ENCODE measurements at places on chromosomes 16 and 17.

- no peak for DNase-seq
Observed at GRCh38 chr17:57096472-57097202, 11.6 kb downstream of the AKAP1 start.

GRCh38 chr16:12186774-12187335 is 210.3 kb downstream of the SNX29 start:
- DNase-seq: no peak

GRCh38 chr17:8785547-8786413 is 13.4 kb downstream of the MFSD6L start:
- DNase-seq: no peak

- no peak for DNase-seq
Observed at GRCh38 chr16:19929062-19929511, 44.4 kb upstream of the GPRC5B start.

DNA sequence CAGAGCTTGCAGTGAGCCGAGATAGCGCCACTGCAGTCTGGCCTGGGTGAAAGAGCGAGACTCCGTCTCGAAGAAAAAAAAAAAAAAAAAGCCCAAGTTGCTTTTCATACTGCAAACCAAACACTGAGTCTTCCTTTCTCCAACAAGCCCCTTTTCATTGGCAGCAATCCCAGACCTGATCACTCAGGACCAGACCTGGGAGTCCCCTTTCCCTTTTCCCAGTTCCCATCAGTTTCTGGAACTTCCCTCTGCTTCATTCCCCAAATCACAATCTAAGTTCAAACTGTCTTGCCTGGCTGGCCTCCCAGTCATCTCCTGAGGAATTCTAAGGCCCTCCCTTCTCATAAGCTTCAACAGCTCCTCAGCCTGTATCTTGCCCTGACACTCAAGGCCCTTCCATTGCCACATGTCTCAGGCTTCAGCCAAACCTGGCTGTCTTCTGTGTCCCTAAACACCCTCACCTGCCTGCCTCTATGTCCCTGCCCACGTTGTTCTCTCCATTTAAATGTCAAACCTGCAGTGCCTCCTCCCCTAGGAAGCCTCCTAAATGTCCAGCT is 11.8 kb upstream of the PHF12 start:
- DNase-seq: no peak

DNA sequence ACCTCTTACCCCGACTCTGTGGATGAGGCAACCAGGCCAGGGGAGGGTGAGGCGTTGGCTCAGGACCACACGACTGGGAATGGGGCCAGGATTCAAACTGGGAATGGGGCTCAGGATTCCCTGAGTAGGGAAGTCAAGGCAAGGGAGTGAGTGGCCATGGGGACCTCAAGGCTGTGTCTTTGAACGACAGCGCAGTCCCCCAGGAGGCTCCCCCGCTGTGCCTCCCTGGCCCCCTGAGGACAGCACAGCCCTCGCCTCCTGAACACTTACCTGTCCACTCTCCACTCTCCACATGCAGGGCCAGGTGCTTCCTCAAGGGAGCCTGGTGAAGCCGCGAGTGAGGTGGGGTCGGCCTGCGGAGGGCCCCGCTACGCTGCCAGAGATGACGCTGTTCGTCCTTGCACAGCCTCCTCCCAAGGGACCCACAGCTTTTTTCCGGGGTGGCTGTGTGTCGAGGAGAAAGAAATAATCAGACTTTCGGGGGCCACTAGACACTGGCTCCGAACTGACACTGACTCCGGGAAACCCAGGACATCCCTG is 6.9 kb downstream of the ZNF469 start:
- no peak for DNase-seq

DNA sequence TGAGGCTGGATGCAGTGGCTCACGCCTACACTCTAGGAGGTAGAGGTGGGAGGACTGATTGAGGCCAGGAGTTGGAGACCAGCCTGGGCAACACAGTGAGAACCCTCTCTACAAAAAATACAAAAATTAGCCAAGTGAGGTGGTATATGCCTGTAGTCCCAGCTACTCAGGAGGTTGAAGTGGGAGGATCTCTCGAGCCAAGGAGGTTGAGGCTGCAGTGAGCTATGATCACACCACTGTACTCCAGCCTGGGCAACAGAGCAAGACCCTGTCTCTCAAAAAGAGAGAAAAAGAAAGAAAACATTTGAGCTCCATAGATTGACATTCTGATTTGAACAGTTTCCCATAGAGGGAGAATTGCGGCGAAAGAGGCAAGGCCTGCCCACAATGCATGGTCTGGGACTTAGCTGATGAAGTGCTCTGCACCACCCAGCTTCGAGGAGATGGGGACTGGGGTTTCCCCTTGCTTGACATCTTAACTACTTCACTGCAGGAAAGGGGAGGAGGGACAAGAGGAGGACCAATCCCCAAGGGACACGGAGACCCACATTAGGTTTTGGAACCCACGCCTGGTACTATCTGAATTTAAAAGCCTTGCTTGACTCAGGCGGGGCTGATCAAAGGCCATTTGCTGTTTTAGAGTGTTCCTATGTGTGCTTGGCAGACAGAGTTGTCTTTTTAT is 21.7 kb downstream of the MSI2 start:
- DNase-seq: no peak

DNA sequence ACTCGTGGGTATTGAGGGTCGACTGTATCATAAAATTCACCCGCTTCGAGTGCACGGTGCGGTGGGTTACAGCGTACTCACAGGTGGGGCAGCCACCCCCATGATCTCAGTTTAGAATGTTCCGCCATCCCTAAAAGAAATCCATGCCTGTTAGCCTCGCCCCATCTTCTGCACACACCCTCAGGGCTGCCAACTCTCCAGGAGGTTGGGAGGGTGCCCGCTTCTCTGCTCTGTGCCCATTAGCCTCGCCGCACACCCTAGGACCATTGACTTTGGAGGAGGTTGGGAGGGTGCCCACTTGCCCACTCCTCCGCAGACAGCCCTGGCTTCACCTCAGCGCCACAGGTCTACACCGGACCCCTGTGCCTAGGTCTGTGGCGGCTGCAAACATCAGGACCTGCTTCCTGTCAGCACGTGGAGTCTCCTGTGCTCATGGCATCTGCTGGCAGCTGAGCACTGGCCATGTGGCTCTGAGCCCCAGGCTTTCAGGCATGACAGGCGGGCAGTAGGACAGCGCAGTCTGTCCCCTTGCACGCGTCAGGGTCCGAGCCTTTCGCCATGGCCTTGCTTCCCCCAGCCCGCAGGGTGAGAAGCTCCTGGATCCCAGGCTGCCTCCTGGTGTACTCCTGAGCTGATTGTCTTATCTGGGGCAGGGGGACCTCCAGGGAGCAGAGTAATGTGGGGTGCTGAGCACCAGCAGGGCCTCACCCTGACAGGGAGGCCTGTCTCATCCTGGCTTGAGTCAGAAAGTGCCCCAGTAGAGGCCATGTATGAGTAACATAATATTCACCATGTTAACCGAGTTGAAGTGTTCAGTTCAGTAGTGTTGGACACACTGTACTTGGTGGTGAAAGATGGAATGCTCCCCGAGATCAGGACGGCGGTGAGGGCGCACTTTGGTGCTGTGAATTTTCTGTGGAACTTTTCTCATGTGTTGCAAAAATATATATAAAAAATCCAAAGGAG is 21.9 kb downstream of the NME3 start:
- DNase-seq: no peak

DNA sequence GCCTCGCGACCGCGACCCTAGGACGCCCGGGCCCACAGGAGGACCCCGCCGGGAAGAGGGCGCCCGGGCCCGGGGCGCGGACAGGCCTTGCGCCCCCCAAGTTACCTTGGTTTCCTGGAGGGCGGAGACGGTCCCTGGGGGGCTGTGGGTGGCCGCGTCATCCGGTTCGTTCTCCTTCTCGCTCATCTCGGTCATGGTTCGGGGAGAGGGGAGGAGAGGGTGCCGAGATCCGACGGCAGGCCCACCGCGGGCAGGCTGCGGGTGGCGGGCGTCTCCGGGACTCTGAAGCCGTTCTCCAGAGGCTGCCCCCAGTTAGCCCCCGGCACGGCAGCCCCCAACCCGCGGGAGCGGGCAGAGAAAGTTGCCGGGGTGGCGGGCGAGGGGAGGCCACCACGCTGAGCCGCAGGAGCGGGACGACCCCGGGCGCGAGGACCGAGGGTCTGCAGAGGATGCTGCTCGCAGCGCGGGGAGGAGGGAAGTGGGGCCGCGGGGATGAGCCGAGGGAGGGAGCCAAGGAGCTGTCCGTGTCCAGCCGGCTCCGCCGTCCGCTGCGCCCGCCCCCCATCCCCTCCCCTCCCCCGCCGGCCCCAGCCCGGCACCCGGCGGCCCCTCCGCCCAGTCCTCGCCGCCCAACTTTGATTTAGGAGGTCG is at the start of gene STAC2:
Gene STAC2, minus strand, starts transcription at position 638 of the 651 bp plus-strand sequence. Its CDS starts 443 bp downstream, at position 195.
- no peak for DNase-seq

GRCh38 chr17:55524440-55525220 is 13.4 kb upstream of the SMIM36 start:
- no peak for DNase-seq

DNA sequence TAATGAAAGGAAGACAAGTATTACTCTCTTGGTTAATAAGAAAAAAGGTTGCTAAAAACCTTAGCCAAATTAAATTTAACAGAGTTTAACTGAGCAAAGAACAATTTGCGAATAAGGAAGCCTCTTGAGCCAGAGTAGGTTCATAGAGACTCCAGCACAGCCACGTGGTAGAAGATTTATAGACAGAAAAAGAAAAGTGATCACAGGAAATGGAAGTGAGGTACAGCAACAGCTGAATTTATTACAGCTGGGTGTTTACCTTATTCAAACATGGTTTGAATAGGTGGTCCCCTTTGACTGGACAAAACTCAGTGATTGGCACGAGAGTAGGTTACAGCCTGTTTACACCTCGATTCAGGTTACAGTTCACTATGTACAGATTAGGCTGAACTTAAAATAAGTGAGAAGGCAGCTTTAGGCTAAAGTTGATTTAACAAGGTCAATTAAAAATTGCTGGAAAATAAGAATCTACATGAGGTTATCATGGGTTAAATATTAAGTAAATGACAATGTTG is 3.3 kb upstream of the CCL15 start:
- no peak for DNase-seq

DNA sequence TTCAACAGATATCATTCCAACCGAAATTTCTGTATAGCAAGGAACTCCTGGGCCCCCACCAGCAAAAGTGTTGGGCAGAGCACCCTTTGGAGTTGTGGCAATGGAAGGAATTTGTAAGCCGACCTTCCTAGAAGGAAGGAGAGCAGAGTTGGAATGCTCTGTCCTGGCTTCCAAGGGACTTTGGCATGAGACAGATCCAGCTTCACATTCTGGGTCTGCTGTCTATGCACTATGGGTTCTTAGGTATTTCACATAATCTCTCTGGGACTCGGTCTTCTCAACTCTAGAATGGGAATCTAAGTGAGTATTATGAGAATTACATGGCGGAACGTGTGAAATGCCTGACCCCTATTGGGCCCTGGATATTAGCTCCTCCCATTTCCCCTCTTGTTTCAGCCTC is 63.2 kb upstream of the MARCHF10 start:
- DNase-seq: no peak

- DNase-seq: no peak
Observed at GRCh38 chr17:57853695-57854094, 3.9 kb upstream of the MRPS23 start.

DNA sequence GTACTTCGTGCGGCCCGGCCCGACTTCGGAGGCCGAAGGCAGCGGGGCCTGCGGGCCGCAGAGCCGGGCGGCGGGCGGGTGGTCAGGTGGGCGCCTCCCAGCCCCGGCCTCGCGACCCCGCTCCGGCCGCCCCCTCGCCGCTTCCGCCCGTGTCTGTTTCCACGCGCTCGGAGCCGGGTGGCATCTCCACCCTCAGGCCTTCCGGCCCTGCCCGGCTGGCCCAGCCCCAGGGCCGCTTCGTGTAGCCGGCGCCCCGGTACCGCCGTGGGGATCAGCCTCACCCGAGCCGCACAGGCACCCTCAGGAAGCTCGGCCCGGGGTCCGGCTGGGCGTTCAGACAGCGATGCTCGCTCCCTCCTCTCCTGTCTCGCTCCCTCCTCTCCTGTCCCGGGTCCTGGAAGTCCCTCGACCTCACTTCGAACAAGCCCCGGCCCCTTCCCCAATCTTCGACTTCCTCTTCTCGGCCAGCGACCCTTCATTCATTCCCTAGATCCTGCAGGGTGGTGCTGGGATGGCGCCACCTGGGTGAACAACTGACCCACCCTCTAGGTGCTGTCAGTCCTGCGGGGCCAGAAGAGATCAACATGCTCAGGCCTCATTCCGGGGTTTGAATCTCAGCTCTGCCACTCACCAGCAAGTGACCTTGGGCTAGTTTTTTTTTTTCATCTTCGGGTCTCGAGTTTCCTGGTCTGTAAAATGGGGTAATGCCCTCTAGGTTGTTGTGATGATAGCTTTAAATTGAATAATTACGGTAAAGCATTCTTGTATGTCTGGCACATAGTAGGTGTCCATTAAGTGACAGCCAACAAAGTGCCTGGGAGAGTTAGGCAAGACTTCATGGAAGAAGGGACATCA is 610 bp downstream of the VPS4A start:
- DNase-seq: no peak

DNA sequence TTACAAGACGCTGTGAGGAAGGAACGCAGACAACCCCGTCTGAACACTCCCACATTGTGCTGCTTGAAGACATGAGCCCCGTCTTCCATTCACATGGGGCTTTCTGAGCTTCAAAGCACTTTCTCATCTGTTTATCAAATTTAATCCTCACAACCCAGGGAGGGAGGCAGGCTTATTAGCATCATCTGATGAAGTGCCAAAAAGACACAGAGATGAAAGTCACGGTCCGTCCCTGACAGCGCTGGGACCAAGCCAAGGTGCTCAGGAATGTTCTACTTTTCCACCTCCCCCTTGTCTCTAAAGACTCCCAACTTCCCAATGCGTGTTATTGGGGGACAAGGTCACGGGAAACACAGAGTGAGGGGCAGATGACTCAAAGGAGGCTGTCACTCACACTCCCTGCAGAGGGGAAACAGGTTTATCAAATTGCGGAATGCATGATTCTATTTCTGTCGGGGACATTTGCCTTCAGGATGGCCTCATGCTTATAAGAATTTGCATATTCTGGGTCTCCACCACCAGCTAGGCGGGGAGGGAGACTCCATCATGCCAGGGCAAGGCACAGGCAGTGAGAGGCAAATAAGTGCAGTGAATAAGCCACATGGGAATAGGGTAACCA is 10.7 kb downstream of the XYLT1 start:
- DNase-seq: no peak

- no peak for DNase-seq
Observed at GRCh38 chr16:61842666-61843065, 193.6 kb downstream of the CDH8 start.

GRCh38 chr17:56755310-56755709 is 78.4 kb downstream of the C17orf67 start:
- no peak for DNase-seq

DNA sequence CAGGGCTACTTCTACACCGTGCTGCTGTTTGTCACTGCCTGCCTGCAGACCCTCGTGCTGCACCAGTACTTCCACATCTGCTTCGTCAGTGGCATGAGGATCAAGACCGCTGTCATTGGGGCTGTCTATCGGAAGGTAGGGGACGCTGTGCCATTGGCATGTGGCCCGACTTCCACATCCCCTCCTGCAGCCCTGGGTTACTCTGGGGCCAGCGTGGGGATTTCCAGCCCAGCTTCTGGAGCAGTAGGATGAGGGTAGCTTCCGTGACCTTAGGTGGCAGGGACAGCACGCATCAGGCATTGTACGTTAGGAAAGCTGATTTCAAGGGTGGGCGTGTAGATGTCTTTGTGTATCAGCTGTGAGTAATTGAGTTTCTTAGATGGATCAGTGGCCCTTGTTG is 96.5 kb downstream of the ABCC1 start:
- no peak for DNase-seq
